ELR (cell line): ENCODE measurements at places on chromosomes 1 and 21.

GRCh38 chr1:102529446-102529845 lies 532.7 kb upstream of the OLFM3 start:
- DNase-seq, result peak; percentile 71

- DNase-seq, result no peak
Measured at GRCh38 chr1:176694713-176695112, 231.7 kb downstream of the PAPPA2 start.

- peak; percentile 37 for DNase-seq
Measured at GRCh38 chr1:188022661-188023060, 1193.9 kb downstream of the PLA2G4A start.

DNA sequence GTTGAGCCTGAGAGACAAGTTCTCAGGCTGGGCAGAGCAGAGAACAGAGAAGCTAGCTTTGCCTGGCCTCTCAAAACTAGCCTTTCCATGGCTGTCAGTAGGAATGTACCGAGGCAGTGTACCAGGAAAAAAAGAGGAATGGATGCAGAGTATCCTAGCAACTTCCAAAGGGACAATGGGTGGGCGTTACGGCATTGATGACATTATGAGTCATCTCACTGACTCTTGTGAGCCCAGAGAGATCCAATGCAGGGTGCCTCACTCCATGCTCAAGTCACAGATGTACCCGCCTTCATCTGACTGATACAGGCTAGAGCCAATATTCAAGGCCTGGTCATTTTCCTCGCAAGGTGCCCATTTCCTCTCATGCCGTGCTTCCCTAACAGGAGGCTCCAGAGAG lies 51.4 kb upstream of the C8B start:
- peak; percentile 2 for DNase-seq

DNA sequence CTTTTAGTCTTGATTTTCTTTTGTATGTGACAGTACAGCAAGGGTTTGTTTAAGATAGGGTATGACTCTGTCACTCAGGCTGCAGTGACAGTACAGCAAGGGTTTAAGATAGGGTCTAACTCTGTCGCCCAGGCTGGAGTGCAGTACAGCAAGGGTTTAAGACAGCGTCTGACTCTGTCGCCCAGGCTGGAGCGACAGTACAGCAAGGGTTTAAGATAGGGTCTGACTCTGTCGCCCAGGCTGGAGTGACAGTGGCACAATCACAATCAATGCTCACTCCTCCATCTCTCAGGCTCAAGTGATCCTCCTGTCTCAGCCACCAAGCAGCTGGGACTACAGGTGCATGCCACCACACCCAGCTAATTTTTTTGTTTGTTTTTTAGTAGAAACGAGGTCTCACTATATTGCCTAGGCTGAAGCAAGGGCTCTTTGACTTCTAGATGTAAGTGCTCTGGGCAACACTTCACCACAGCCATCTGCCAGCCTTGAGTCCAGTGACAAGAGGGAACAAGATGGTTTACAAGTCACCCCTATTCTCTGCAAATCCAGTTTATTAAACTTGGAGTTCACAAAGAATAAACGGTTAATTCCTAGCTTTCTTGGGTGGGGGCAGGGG lies 965 bp upstream of the SH2D5 start:
- DNase-seq, result peak; percentile 26

GRCh38 chr1:104105465-104105864 lies 355.8 kb downstream of the AMY1C start:
- DNase-seq, result no peak

DNA sequence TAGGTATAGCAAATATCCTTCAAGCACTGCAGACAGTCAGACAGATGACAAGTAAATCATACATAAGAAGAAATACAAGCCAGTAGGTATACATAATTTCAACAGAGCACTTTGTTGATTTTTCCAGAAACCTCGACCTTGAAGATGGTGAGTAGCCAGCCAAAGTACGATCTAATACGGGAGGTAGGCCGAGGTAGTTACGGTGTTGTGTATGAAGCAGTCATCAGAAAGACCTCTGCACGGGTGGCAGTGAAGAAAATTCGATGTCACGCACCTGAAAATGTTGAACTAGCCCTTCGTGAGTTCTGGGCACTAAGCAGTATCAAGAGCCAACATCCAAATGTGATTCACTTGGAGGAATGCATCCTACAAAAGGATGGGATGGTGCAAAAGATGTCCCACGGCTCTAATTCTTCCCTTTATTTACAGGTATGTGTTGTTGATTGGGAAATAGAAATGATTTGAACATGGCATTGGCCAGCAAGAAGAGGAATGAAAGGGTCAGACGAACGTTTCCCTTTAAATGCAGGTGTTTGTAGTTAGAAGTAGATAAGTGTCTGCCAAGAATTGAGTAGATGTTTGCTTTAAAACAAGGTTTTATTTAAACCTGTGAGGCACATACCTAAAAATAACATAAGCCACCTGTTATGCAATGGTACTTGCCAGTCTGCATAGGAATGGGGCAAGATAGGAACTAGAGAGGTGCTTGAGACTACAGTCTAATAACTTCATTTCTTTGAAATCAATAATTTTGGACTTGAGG lies 2.7 kb downstream of the PDIK1L start:
- no peak for DNase-seq

GRCh38 chr21:36706482-36706852 lies 7.6 kb downstream of the SIM2 start:
- no peak for DNase-seq

DNA sequence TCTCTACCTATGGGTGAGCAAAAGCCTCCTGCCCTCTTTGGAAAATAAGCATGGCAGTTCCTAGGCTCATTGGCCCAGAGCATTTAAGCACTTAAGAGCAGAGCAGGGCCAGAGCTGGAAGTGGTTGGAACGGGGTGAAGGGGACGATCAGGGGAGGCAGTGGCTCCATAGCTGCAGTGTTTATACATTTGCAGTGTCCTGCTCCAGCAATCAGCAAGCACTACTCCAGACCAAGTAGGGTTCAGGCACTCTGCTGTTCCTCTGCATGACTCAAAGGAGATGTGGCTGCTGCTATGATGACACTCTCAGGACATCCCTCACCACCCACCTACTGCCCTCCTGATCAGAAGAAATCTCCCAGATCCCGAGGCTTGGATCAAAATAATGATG lies 55.0 kb downstream of the TRABD2B start:
- no peak for DNase-seq

DNA sequence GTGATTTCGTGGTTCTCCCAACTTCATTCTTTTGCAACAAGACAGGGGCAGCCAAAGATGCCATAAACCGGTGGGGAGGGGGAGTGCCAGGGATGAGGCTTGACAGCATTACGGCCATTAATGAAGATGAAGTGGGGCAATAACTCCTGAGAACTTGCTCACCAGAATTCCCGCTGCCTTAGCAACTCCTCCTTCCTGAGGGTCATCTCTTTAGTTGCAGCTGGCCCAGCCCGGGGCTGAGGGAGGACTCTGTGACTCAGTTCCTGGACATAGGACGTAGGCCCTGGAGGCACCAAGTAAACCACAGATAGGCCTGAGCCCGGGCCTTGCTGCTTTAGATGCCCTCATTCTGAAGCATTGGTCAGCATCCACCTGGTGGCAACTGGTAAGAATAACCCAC lies 330.2 kb downstream of the RRAGC start:
- peak; percentile 40 for DNase-seq

- DNase-seq, result no peak
Measured at GRCh38 chr21:14522736-14523135, 23.4 kb downstream of the SAMSN1 start.

- DNase-seq, result no peak
Measured at GRCh38 chr1:48688102-48688760, 88.5 kb downstream of the BEND5 start.

GRCh38 chr1:98090351-98090750 lies 169.5 kb upstream of the DPYD start:
- DNase-seq, result peak; percentile 91
